ENCODE measurements at places on chromosomes 7 and 10.
A peak's percentile ranks its signal among the peaks of the same experiment; 100 is the strongest.

- no peak for DNase-seq
Observed at GRCh38 chr7:3197567-3198213, 103.4 kb upstream of the SDK1 start.

DNA sequence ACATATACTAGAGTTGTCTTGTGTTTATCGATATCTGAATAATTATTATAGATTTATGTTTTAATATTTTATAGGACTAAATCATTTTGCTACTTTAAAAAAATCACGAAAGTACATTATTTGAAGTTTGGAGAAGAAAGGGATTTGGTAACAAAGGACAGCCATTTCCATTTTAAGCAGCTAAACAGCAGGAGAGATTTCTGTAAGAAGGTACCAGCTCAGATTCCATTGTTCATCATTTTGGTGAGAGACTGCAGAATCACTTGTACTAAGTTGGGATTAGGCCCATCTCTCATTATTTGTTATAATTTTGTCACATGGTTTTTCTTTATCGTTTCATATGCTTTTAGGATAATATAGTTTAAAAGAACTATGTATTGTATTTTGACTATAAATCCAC is 46.7 kb downstream of the PALS2 start:
- DNase-seq, result no peak

DNA sequence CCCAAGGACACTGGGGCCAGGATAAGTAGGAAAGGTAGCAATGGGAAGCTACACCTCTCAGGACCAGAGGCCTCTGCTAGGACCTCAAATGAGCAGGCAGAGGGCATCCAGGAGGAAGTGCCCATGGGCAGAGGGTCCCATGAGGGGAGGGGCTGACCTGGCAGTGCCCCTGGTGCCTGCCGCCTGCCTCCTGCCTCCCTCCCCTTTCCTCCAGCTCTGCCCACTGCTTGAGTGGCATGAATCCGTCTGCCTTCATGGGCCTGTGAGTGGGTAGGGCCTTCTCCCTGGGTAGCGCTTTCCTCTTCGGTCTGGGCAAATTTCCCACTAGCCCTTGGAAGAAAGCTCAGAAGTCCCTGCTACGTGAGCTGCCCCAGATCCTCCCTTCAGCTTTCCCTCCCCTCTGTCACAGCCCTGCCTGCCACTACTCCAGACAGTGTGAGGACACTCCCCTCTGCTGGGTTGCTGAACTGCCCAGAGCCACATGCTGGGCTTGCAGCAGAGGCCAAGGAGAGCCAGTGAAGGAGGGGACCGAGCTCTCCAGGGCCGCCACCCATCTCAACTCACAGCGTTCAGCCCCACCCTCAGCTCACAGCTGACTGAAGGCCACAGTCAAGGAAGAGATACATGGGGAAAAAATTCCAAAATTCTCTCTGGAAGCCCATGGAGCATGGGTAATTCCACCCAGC is 141.4 kb downstream of the ARHGAP22 start:
- DNase-seq, result peak; percentile 14

GRCh38 chr7:17770710-17771375 is 169.5 kb downstream of the SNX13 start:
- DNase-seq, result no peak

GRCh38 chr7:142583446-142583845 is 165.8 kb upstream of the PRSS1 start:
- DNase-seq, result no peak

DNA sequence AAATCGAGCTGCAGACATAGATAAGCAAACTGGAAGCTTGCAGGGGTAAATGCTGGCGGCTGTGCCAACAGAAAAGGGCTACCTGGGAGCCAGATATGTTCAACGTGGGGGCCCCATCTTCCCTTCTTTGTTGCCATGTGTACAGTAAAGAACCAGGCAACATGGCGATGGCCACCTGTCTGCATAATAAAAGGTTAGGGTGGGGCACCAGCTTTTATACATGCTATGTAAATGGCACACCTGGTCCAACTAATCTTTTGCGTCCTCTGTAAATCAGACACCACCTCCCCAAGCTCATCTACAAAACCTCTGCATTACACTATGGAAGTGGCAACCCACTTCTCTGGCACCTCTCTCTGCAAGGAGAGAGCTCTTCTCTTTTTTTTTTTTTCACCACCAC is 13.9 kb downstream of the BUD31 start:
- DNase-seq, result no peak

DNA sequence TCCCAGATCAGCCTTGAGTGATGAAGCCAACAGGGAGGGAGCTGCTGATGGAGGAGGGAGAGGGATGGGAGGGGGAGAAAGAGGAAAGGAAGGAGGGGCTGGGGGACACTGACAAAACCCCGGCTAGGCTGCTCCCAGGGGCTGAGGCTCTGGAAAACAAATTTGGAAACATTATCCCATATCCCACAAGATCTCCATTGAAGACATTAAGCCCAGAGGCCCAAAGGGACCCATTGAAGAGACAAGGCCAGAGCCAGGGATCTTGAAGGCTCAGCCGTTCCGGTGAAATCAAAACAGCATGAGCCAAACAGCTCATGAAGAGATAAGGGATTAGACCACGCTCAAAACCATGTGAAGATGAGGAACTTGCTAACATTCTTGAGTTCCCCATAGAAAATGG is 184.3 kb upstream of the ITGB1 start:
- no peak for DNase-seq

DNA sequence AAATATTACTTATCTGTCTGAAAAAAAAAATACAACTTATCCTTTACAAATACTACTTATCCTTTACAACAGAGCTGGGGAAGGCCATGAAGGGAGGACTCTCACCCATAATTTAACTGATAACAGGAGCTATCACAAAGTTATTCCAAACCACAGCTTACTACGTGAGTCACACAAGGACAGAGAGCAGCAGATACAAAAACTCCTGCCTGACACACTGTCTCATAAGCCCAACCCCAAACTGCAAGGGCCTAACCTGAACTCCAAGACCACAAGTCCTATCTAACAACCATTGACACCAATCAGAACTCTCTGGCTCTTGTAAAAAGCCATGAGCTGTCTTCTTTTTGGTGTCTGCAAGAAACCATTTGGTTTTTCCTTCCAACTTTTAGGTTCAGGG is 28.5 kb upstream of the CXCL12 start:
- no peak for DNase-seq

- DNase-seq, result no peak
Observed at GRCh38 chr7:55093674-55094073, 74.9 kb downstream of the EGFR start.

- no peak for DNase-seq
Observed at GRCh38 chr7:12244129-12244528, 33.0 kb downstream of the TMEM106B start.

- DNase-seq, result no peak
Observed at GRCh38 chr7:108294595-108294994, 161.6 kb downstream of the NRCAM start.

DNA sequence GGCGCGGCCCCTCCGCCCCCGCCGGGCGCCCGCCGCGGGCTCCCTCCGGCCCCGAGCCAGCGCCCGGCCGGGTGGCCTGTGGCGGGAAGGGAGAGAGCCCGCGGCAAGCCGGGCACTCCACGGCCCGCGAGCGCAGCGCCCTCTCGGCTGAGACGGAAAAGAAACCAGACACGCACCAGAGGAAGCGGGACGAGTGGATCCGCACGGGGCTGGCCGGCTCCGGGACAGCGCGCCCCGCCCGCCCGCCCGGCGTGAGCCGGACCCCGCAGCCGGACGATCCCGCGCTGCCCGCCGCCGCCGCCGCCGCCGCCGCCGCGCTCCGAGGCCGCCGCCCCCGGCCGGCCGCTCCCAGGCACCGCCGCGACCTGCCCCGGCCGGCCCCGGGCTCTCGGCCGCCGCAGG is 300 bp downstream of the ARHGAP21 start:
- no peak for DNase-seq

DNA sequence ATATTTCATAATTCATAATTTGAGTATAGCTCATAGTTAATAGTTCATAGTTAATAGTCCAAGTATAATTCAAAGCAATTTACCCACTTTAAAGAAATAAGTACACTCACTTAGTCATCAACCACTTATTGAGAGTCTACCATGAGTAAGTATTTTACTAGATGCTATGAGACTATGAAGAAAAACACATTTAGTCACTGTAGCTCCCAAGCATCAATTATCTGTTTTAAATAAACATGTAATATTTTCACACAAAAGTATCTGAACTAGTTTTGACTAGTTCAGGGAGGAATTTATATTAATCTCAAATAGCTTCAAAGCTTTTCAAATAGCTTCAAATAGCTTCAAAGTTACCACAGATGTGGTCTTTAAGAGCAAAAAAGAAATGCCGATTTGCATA is 119.2 kb downstream of the ANK3 start:
- no peak for DNase-seq

DNA sequence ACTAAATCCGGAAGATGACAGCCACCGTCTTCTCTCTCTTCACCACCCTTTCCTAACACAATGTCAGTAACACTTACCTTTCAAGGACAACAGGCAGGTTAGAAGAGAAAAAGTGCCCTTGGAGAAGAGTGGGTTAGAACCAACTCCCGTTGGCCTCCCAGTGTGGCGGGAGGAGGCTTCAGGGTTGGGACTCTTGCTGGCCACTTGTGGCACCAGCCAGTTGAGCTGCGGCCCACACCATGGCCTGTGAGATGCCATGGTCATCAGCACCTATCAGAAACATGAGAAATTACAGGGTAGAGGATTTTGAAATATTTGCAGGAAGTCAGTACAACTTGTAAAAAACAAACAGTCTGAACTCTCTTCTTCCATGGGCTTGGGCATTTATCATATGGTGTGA is 93.8 kb downstream of the MKI67 start:
- DNase-seq, result no peak

GRCh38 chr7:145718129-145718528 is 398.5 kb upstream of the CNTNAP2 start:
- DNase-seq, result no peak

DNA sequence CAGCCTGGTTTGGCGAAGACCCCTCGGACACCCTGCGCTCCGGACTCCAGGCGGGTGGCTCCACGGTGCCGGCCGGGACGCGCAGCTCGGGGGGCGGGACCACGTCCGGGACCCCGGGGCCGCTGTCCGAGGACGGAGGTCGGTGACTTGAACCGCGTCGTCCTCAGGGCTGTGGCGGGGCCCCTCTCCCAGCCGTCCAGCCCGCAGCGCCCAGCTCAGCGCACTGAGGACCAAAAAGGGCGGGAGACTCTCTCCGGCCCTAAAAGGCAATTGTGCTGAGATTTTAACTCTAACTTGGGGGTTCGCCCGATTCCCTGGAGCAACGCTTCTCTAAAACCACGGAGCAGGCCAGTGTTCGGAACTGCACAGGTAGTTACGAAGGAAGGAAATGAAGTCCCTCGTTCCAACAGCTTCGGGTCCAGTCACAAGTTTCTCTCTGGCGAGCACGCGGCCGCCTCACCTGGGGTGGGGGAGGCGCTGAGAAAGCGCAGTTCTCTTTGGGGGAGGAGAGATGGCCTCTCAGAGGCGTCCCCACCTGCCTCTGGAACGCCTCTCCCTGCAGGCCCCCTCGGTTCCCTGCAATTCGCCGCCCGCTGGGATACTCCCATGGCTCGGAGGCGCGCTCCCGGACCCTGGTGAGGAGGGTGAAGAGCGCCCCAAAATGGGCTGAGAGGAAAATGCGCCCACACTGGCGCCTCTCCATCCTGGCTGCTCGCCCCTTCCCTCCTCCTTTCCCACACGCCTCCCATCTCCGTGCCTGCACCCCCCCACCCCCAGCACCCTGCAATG is 352.7 kb downstream of the DNAJB6 start:
- DNase-seq, result peak; percentile 24

DNA sequence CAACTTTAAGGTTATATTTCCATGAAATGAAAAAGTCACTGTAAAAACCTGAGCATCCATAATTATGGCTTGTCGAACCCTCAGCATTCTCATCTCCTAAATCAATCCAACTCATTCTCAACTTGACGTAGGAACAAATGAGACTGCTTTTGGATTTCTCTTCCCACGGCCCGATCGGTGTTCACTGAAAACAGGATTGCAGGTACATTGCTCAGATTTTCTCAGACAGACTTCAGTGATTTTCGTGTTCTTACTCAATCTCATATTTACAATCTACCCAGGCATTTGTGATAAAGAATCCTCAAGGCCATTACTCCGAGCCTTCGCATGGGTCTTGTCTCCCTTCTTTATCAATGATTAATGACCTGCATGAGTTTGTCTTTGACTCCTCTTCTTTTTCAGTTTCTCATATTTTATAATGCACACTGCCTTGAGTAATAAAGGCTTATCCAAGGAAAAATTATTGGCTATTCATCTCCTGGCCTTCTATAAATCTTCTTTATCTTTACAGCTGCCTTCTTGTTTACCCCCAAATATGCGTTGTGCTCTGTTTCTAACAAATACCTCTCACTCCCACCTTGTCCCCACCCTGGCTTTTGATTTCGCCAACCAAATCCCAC is 90.4 kb upstream of the MYO3A start:
- peak; percentile 38 for DNase-seq

- DNase-seq, result no peak
Observed at GRCh38 chr7:15158141-15158810, 255.7 kb upstream of the DGKB start.

- DNase-seq, result no peak
Observed at GRCh38 chr7:98868450-98868849, 1.4 kb downstream of the TMEM130 start.

GRCh38 chr10:66811211-66811610 is 114.6 kb upstream of the LRRTM3 start:
- DNase-seq, result no peak

DNA sequence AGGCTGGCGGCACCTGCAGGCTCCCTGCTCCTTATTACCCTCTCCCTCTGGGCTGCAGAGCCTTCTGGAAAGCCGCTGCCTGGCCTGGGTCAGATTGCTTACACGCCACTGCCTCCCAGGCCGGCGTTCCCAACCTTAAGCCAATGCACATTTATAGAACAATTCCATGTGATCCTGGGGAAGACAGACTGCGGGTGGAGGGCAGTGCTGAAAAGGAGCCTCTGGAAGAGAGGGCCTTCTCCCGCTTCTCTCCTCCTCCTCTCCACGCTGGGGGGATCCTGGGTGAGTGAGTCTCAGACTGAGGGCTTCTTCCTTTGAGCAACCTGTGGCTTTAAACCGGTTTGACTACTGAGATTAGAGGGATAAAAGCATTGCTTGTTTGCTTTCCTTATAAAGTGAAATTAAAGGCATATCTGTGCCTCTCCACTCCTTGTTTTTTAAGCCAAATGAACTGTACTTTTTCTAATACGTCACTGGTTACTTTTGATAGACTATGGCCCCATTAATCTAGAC is 5.5 kb downstream of the TACC2 start:
- DNase-seq, result peak; percentile 14

GRCh38 chr10:119588071-119588470 is 8.7 kb downstream of the TIAL1 start:
- no peak for DNase-seq

- no peak for DNase-seq
Observed at GRCh38 chr10:132711613-132712121, 74.3 kb downstream of the NKX6-2 start.

- no peak for DNase-seq
Observed at GRCh38 chr7:55020466-55020871, 1.7 kb downstream of the EGFR start.

DNA sequence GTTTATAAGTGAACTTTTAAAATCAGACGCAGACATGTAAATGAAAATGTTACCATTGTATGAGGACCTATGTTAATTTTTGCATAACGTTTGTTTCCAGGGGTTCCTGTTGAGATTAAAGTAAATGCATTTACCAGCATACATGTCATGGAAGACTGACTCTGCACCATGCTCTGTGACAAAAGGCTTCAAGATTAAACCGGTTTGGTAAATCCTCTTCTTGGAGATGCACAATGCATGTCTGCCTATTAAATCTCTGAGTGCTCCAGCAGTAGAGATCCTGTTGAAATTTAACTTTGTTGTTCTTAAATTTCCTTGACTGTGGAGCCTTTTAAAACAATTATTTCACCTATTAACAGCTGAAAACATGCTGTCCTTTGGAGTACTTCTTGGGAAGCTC is 36.5 kb upstream of the JAZF1 start:
- DNase-seq, result no peak

- no peak for DNase-seq
Observed at GRCh38 chr10:109203646-109204353, 719.5 kb downstream of the XPNPEP1 start.

All from head of caudate nucleus (tissue), 42 donors.